ENCODE measurements at places on chromosomes 13 and 19. TPM values are rescaled to one million over a fixed set of nuclear protein-coding genes. Genes with fewer than 3 reads are reported as not detected.

Gene LILRB2
- not detected for total RNA-seq

DNA sequence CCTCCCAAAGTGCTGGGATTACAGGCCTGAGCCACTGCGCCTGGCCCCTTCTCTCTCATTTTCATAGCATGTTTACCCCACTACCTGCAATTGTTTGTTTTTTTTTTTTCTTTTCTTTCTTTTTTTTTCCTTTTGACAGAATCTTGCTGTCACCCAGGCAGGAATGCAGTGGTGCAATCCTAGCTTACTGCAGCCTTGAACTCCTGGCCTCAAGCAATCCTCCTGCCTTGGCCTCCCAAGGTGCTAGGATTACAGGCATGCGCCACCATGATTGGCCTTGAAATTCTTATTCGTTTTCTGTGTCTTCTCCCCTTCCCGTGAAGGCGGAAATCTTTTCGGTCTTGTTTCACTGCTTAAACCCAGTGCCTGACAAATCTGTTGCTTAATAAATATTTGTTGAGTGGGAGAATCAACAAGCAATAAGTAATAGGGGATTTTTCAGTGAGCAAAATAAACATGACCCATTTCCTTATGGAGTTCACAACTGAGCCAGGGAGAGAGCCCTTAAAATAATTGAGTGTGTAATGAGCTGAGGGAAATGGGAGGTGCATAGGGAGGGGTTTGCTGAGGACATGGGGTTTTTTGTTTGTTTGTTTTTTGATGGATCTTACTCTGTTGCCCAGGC lies 1.8 kb upstream of the INSR start:
- no peak overlapping the region for H3K4me3 ChIP-seq
- H3K36me3 ChIP-seq, result no peaks in the 10 kb centered on the region
- peaks cover 39% of the 10 kb centered on the region for H3K27me3 ChIP-seq
- peaks cover 9% of the 10 kb centered on the region for H3K4me1 ChIP-seq

Gene LILRB3
- not detected for total RNA-seq

Gene SLITRK6
- total RNA-seq, result not detected

- H3K27me3 ChIP-seq, result no peaks in the 10 kb centered on the region
- H3K27ac ChIP-seq, result no peak overlapping the region
- H3K36me3 ChIP-seq, result peaks cover 21% of the 10 kb centered on the region
- no peak for DNase-seq
Observed at GRCh38 chr19:15374105-15374651, 5.4 kb downstream of the AKAP8 start.
